ENCODE measurements at places on chromosomes 3 and 15.

- DNase-seq, result no peak
Observed at GRCh38 chr3:5095886-5096285, 26.2 kb upstream of the ARL8B start.

GRCh38 chr3:57981483-57982087 lies 26.6 kb upstream of the FLNB start:
- no peak for DNase-seq

GRCh38 chr15:49664716-49665115 lies 43.9 kb downstream of the DTWD1 start:
- no peak for DNase-seq

DNA sequence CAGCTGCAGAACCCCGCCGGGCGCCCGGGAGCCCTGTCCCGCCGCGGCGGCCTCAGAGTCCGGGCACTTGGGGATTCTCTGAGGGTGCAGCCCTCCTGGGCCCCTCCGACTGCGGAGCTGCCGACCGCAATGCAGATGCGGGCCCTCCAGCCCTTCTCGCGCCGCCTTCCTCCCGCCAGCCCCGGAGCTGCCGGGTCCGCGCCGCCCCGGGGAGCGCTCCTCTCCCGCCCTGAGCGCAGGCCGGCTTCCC lies 320 bp upstream of the ACAN start:
- DNase-seq, result peak; percentile 34

- no peak for DNase-seq
Observed at GRCh38 chr15:25803036-25803435, 60.1 kb downstream of the ATP10A start.

- no peak for DNase-seq
Observed at GRCh38 chr3:188949996-188950395, 221.8 kb upstream of the TPRG1 start.

DNA sequence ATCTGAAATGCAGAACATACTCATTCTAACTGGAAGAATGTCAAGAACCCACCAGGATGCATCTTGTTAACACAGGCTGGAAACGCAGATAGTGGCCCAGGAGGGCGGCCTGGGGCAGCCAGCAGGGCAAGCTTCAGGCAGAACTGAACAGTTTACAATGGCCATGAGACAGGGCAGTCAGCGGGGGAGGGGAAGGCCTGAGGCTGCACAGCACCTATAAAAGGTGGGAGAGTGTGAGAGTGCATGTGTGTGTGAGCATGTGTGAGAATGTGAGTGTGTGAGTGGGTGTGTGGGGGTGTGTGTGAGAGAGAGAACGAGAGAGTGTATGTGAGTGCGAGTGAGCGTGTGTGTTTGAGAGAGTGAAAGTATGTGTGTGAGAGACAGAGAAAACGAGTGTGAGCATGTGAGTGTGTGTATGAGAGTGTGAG lies 26.8 kb upstream of the SLCO2A1 start:
- DNase-seq, result no peak

GRCh38 chr3:61269435-61269834 lies 18.2 kb upstream of the FHIT start:
- DNase-seq, result no peak

DNA sequence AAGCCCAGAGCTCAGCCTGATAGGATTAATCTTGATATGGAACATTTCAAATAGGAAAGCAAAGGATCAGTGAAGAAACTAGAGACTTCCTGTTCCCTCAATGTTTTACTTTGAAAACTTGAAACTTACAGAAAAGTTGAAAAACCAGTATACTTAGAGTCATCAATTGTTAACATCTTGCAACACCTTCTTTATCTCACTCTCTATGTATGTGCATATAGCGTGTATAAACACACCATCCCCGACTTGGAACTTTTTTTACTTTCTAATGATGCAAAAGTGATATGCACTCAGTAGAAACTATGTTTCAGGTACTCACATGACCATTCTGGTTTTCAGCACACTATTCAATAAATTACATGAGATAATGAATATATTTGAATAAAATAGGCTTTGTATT lies 60.5 kb downstream of the SEC22A start:
- DNase-seq, result no peak

GRCh38 chr15:92715758-92716157 lies 60.2 kb upstream of the FAM174B start:
- peak; percentile 28 for DNase-seq

DNA sequence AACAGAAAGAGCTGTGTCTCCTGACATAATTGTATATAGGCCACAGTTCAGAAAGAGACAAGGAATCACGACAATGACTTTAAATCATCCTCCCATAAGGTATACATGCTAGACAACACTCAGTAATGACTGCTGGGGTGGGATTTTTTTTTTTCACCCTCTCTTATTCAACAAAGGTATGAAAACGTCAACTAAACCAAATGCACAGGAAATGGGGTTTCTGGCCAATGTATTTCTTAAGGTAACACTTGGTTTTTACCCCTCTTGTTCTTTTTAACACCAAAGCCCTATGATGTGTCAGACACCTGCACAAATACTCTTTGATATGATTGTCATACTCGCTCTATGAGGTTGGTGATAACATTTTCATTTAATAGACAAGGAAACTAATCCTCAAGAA lies 78.3 kb downstream of the MCF2L2 start:
- no peak for DNase-seq

DNA sequence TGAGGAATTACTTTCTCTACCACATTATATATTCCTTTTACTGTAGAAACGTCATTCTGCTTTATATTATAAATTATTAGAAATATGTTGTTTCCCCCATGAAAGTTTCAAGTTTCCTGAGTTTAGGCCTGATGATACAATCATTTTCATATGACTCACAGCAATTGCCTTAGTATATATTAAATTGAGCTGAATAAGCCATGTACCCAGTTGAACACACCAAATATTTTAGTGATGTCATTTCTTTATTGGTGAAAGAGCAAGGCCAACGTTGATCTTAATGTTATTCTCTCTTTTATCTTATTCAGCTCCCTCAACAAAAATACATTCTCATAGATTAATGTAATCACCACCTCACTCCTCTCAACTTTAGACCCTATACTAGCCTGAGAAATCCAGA lies 30.8 kb downstream of the B3GNT5 start:
- no peak for DNase-seq

DNA sequence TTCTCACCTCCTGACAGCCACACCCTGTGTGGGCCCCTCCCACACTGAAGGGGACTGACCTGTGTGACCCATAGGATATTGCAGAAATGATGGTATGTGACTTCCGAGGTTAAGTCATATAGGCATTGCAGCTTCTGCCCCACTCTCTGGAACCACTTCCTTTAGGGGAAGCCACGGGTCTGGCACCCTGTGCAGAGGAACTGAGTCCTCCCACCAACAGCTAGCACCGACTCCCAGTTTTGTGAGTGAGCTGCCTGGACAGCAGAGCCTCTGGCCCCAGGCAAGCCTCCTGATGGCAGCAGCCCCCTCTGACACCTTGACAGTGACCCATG lies 24.6 kb upstream of the SLC6A6 start:
- no peak for DNase-seq

GRCh38 chr3:131217296-131217741 lies 164.3 kb upstream of the NUDT16 start:
- no peak for DNase-seq

GRCh38 chr3:195889870-195890295 lies 18.5 kb downstream of the TNK2 start:
- no peak for DNase-seq

DNA sequence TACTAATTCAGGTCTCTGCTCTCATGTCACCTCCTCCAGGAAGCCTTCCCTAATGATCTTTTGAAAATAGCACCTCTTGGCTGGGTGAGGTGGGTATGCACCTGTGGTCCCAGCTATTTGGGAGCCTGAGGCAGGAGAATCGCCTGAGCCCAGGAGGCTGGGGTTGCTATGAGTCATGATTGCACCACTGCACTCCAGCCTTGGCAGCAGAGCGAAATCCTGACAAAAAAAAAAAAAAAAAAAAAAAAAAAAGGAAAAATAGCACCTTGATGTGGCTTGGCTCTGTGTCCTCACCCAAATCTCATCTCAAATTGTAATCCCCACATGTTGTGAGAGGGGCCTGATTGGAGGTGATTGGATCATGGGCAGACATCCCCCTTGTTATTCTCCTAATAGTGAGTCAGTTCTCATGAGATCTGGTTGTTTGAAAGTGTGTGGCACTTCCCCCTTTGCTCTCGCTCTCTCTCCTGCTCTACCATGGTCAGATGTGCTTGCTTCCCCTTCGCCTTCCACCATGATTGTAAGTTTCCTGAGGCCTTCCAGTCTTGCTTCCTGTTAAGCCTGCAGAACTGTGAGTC lies 11.2 kb upstream of the RNU6-1 start:
- no peak for DNase-seq

DNA sequence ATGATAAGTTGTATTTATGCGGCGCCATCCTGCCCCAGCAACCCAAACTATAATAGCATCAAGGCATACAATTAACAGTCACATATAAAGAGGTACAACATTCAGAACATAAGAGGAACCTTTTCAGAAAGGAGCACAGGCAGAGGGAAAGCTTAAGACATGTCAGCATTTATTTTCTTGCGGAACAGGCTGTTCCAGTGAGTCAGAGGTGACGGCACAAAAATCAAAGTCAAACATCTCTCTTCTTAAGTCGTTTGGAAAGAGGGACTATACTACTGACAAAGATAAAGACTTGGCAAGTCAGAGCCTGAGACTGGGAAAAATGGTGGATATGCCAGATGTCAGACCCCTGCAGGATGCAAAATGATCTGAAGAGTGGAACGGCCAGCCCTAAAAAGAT lies 128.4 kb downstream of the CTNNB1 start:
- no peak for DNase-seq

- DNase-seq, result peak; percentile 86
Observed at GRCh38 chr15:88218557-88219221, 37.9 kb downstream of the NTRK3 start.

DNA sequence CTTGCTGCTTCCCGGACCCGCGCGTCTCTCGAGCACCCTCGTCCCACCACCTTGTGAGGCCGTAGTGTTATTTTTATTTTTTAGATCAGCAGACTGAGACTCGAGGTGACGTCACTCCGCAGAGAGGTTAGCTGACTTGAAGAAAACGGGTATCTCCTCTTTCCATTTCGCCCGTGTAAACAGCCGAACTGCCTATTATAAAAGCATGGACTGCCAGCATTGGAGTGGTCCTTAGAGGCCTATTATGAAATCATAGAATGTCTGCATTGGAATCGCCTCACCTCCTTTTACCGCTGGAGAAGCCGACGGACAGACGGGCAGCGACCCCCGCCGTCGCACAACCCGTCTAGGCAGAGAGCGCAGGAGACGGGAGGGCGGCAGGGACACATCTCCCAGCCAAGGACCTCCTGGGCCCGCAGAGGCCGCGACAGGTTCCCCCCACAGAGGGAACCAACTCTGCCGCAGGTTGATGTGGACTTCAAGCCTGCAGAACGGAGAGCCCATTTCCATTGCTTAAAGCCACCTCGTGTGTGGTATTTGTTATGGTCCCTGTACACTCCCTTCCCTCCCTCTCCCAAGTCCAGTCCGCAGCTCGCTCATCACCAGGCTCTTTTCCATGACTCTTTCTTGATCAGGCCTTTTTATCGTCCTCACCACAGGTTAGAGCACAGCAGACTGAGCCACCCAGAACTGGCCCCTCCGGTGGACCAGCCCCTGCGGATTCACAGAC lies 540 bp upstream of the PPP1R2 start:
- no peak for DNase-seq

DNA sequence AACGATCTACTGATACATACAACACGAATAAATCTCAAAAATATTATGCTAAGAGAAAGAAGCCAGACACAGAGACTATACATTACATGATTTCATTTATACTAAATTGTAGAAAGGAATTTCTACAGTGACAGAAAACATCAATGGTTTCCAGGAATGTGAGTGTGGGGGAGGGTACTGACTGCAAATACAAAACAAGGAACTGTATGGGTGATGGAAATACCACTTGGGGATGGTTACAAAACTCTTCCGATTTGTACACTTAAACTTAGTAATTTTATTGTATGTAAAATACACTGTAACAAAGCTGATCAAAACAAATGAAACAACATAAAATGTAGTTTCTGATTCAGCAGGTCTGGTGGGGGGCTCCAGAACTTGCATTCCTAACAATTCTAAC lies 45.8 kb upstream of the IP6K2 start:
- DNase-seq, result no peak

DNA sequence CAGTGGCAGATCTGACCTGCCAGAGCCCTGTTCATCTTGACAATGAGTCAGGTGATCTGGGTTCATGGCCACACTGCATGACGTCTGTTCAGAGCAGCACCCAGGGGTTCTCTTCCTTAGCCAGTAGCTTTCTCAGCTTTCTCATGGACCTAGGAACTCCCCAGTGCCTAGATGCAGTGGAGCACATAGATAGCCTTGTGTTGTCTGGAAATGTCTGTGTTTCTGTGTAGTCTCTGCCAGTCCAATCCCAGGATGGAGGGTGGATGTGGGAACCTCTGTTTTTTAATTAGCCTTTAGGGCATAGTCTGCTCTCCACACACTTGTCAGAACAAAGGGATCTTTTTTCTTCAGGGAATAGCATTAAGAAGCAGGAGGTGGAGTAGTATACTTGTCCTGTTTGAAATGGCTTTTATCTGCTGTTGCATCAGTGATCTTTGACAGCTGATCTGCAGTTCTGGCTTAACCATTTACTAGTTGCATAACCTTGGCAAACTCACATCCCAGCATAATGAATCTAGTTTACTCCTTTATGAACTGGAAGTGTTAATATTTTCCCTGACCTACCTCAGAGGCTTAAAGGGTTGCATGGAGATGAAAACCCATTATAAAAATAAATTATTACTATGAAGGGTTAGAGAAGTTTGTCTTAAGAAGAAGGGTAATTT lies 16.1 kb upstream of the CACNA1D start:
- no peak for DNase-seq

- no peak for DNase-seq
Observed at GRCh38 chr3:13134166-13134878, 61.1 kb upstream of the IQSEC1 start.

DNA sequence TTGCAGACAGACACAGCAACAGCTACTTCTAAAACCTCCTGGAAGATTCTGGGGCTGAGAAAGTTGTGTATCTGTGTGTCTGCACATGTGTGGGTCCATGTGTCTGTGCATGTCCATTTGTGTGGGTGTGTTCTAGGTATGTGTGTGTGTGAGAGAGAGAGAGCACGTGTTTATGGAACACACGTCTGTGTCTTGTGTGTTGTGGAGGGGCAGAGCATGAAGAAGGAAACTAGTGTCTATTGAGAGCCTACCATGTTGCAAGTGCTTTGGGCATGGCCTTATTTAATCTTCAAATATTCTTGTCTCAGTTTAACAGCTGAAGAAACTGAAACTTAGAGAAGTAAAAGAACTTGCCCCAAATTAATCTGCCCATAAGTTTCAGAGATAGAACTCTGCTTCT lies 327.5 kb downstream of the UACA start:
- DNase-seq, result no peak

GRCh38 chr3:165195640-165196576 lies at the start of gene SLITRK3:
Gene SLITRK3 (minus strand): TSS chr3:165196384. CDS start chr3:165190830, 5,554 bp downstream.
- peak; percentile 74 for DNase-seq

GRCh38 chr3:84275532-84275931 lies 683.3 kb upstream of the CADM2 start:
- DNase-seq, result no peak

GRCh38 chr3:98744283-98744682 lies 18.9 kb upstream of the ST3GAL6 start:
- no peak for DNase-seq

All from NCI-H524 (cell line).